ENCODE measurements at places on chromosomes 1 and 21.

GRCh38 chr1:45479039-45479748, 11.8 kb downstream of the TESK2 start:
- DNase-seq, result no peak

- no peak for DNase-seq
These were observed 82.4 kb downstream of the FAF1 start for GRCh38 chr1:50877641-50878040.

DNA sequence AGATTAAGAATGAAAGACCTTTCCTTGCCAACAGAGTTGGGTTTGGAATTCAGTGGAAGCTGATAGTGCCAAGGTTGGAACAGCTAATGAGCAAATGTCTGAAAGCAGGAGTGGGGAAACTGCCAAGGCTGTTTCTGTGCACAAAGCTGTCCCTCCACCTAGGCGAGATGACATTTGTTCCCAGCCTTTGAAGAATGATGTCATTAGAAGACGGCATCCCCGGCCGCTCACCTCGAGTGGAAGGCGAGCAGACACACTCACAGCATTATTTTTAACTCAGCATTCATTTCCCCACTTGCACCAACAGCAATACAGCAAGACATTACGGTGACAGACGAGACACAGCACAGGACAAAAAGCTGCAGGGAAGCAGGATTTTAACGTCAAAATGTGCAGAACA, 463.9 kb downstream of the PCP4 start:
- no peak for DNase-seq

DNA sequence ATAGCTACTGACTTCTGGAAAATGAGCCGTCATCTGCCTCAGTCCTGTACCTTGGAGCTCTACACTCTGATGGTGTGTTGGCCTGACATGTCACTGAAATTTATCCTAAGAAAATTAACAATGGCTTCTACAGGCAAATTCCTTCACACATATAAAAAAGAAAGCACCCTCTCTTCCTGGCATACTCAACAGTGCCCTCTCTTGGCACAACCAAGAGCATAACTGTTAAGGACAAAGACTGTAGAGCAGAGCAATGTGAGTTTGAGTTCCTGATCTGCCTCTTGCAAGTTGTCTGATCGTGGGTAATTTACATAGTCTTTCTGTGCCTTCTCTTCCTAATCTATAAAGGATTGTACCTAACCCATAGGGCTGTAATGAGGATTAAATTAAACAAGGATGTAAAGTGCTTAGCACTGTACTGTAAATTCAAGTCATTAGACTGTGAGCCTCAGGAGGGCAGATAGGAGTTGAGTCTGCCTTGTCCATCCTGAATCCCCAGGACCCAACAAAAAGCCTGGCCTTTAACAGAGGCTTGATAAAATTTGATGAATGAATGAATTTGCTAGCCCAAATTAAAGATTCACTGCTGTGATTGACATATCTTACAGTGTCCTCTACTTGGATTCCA, 83.5 kb downstream of the SYF2 start:
- DNase-seq, result peak; percentile 63

GRCh38 chr1:158146739-158147138, 34.0 kb upstream of the CD1D start:
- no peak for DNase-seq

- DNase-seq, result no peak
These were observed 1.4 kb upstream of the TRAF5 start for GRCh38 chr1:211324992-211325775.

GRCh38 chr1:24875991-24876506, 54.0 kb downstream of the RUNX3 start:
- no peak for DNase-seq

- no peak for DNase-seq
These were observed 38.2 kb downstream of the MATN1 start for GRCh38 chr1:30684881-30685795.

GRCh38 chr1:63877021-63877767, 103.4 kb downstream of the ROR1 start:
- no peak for DNase-seq

- no peak for DNase-seq
These were observed 16.7 kb upstream of the PLEKHA6 start for GRCh38 chr1:204376465-204376864.

DNA sequence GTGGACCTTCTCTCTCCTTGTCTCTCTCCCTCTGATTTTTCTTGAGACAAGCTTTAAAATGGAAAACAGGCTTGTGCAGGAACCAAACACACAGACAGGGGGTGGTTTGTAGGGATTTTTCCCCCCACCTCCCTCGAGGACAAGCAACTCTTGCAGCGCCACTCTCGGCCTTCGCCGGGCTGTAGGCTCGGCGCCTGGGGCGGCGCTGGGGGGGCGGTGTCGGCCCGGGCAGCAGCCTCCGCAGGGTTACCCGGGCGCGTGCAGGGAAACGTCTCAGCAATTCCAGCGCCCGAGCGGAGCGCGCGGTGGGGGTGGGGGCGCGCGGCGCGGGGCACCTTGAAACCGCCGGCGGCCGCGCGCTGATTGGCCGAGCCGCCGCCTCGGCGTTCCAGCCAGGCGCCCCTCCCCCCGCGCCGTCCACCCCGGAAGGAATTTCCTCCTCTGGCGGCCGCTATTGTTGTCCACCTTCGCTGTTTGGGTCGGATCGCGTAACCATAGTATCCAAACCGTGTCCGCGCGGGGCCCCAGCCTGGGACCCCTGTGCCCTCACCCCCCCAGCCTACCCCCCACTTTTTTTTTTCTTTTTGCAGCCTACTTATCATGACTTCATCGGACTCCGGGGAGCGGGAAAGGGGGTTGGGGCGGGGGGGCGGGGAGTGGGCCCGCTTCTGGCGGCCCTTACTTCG, 59.8 kb upstream of the ACOT11 start:
- DNase-seq, result peak; percentile 76

- DNase-seq, result no peak
These were observed 411.8 kb upstream of the DAB1 start for GRCh38 chr1:57835620-57836019.

DNA sequence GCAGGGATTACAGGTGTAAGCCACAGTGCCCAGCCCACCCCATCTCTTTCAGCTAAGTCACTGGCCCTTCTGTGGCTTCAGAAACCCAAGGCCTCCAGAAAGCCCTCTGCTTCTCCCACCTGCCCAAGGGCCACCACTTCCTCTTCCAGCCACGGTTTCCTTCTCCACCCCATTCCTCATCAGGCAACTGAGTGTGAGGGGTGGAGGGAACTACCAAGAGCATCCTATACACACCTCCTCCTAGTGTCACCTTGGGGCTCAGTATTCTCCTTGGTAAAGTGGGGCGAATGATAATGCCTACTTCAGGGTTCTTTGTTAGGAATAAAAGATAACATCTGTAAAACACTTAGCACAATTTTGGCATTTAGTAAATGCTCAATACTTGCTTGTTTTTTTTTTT, 30.0 kb downstream of the KNCN start:
- no peak for DNase-seq

DNA sequence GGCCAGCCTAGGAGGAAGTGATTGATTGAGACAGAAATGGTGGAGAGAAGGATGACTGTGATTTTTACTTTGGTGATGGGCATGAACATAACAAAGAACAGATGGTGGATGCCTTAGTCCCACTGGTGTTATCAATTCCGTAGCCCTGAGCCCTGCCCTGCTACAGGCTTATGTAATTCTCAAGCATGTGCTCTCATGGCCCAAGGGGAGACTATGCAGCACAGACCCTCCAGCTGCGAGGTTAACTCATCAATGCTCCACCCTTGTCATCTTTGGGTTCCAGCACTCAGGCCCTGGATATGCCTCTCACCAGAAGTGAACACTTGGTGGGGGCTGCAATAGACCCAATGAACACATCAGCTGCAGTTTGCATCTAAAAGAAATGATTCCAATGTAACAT, 62.7 kb upstream of the LRRC8D start:
- no peak for DNase-seq

- DNase-seq, result no peak
These were observed 9.9 kb upstream of the TTC22 start for GRCh38 chr1:54811066-54811465.

GRCh38 chr1:65751961-65752360, 40.7 kb upstream of the PDE4B start:
- no peak for DNase-seq

DNA sequence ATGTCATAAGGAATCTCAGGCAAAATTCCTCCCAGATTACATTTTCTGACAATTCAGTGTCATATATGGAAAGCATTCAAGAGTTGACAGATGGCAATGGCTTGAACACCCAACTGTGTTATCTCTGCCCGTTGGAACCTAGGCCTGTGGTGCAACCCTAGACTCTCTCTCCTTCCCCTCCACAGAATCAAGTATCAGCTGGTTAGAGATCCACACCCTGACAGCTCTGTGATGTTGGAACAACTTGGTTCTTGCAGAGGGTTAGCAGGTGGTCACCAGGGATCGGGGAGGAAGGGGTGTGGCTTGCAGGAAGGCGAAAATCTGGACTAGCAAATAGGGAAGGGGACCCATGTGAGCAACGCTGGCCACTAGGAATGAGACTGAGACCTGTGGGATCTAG, 26.3 kb downstream of the PCSK9 start:
- DNase-seq, result no peak

DNA sequence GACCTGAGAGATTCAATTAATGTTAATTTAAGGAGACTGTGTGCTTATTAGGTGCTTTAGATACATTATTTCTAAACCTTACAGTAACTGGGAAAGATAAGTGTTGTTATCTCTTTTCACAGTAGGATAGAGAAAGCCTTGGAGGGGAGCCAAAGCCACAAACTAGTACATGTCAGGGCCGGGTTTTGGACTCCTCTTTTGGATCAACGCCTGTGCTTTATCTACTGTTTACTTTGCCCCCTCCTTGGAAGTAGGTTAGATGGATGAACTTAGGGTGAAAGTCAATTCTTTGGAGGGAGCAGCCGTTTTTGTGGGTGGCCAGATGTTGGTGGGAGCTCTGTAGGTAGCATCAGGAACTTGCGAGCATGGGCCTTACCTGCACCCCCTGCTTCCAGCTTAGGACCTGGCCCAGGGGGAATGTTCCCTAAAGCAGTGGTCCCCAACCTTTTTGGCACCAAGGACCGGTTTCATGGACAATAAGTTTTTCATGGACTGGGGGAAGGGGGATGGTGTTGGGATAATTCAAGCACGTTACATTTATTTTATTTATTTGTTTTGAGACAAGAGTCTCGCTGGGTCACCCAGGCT, 1.7 kb downstream of the HHAT start:
- no peak for DNase-seq

DNA sequence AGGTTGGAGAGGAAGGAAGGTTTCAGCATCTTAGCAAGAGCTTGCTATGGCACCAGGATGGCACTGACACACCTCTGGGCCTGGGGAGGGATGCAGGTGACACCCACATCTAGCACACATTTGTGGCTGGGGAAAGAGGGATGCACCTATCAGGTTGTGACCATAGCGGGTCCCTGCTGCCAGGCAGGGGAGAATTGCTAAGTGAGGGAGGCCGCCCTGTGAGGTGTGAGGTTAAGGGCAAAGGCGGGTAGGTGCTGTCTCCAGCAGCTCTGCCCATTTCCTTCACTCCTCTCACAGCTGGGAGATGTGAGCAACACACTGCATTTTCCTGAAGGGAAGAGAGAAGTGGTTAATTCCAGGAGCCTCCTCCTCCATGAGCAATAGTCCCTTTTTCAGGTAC, 83.2 kb upstream of the TLR5 start:
- DNase-seq, result no peak

DNA sequence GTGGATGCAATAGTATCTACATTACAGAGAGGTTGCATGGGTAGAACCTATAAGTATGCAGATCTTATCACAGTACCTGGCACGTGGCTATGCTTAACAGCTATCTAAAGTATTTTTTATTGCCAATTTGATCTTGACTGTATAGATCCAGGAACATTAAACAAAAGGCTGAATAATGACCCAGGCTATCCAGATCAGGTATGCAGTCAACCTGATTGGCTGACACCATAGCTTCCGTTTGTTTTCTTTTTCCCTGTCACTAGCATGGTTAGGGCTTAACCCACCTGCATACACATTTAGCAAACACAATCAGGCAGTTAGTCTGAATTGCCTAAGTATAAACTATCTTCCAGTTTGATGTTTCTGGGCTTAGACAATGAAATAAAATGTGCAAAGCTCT, 264.9 kb upstream of the PLXNA2 start:
- DNase-seq, result no peak

GRCh38 chr21:37551331-37551992, 184.9 kb downstream of the DYRK1A start:
- no peak for DNase-seq

DNA sequence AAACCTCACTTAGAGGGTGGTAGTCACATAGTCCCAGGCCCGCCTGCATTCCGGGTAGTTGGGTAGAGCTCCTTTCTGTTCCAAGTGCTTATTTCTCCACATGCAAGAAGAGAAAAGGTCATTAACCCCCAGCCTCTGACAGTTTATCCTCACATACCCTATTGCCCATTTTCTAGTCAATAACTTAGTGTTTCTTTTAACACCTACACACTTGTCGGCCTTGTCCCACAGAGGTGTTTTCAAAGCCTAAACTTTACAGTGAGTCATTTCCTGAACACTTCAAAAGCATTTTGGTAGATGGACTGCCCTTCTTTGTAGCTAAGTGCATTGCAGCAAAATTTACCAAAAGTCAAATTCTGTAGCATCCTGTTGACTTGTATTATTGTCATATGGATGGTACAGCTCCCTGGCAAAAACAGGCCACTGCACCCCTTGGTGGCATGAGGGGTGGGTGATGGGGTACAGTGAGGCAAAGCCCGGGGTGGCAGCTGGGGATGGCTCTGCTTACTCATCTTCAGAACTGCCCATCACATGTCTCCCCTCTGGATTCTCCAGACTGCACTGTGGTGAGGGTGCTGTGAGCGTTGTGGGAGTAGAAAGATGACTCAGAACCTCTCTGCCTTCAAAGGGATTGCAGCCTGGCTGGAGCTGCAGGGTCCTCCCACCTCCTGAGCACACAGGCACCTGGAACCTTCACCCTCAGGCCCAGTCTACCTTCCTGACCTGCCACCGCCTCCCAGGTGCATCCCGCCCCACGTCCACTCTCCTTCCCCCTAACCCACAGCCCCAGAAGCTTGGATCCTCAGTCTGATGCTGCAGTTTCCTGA, 45.8 kb upstream of the DMRTB1 start:
- peak; percentile 41 for DNase-seq

DNA sequence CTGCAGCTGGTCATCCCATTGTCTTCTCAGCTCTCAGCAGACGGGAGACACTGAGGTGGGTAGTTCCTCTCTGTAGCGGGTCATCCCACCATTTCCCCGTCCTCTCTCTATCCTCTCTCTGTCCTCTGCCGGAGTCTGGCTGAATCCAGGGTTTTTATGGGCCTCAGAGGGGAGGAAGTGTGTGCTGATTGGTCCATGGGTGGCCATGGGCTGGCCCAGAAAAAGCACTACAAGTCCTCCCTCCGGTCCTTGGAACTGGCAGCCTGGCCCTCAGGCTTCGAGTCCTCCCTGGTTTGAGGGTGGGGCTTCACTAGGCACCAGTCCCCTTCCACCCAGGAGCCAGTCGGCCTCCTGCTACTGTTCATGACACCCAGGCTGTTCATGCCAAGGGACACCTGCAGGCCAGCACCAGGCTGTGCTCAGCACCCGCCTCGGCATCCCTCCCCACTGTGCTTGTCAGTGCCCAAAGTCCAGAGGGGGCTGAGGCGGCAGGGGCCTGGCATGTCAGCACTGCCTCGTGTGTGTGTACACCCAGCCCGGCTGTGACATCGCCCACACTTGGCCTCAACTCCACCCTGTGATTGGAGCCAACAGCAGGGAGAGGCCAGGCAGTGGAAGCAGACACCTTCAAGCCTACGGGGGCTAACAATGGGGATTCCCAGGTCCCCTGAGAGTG, 23.0 kb upstream of the LRRC8C start:
- DNase-seq, result peak; percentile 75

GRCh38 chr1:156705321-156705917, at the start of gene CRABP2:
Gene CRABP2, minus strand, starts transcription at chr1:156705583. Its CDS starts 137 bp downstream, at chr1:156705446.
- DNase-seq, result no peak

- DNase-seq, result no peak
These were observed 10.1 kb downstream of the GPATCH2 start for GRCh38 chr1:217620814-217621213.

GRCh38 chr1:53678507-53678906, 60.5 kb downstream of the GLIS1 start:
- DNase-seq, result no peak

All from CD4-positive, alpha-beta T cell treated with Interferon alpha-2 for 1 hour (primary cell).